CD8-positive, alpha-beta memory T cell (primary cell): ENCODE measurements at places on chromosomes 3 and 15.

DNA sequence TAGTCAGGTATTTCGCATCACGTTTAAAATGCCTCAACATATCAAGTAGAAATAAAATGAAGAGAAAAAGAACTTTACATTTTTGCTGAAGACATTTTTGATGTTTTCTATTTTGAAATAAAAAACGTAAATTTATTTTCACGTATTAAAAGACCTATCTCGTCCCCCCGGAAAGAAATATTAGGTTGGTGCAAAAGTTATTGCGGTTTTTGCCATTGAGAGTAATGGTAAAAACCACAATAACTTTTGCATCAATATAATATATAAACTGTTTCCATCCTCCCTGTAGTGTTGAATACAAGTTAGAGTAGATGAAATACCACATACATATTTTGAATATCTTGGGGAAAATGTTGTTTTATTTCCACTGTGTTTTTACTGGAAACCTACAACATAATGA lies 11.2 kb upstream of the ANO10 start:
- no peak for DNase-seq

DNA sequence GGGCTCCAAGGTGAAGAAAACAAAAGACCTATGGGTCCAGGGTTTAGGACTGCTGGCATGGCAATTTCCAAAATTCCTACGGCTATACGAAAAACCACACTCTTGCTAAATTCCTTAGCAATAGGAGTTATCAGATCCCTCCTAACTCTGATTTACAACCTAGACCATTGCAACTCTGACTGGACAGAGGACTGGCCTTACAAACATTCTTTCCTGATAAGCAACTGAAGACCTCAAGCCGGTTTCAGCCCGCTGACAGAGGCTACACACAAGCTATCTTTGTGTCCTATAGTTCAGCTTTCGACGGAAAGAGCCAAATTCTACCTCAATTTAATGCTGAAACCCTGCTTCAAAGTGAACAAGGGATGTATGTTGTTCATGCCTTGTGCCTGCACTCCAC lies 38.3 kb upstream of the AGBL1 start:
- DNase-seq = no peak

- DNase-seq = no peak
These were observed 63.4 kb upstream of the CSPG4 start for GRCh38 chr15:75776065-75776423.

- no peak for DNase-seq
These were observed 9.1 kb upstream of the HPS3 start for GRCh38 chr3:149120051-149120972.

- no peak for DNase-seq
These were observed 3.5 kb downstream of the BCL2A1 start for GRCh38 chr15:79967298-79968182.

DNA sequence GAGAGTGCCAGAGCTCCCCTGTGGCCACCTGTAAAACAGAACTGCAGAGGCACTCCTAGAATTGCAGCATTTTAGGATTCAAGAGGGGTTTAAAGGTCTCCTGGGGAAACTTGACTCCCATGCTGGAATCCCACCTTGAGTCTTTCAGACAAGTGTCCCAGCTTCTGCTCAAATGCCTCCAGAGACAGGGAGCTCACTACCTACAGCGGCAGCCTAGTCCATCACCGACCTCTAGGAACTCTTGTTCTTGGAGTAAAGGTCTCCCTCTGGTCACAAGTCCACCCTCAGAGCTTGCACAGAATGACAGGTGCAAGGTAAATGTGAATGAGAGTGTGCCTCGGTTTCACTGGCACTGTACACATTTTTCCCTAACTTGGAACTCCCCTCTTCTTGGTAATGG lies 72.0 kb downstream of the NUP210 start:
- no peak for DNase-seq

GRCh38 chr3:158640646-158641045 lies 3.7 kb upstream of the GFM1 start:
- no peak for DNase-seq

DNA sequence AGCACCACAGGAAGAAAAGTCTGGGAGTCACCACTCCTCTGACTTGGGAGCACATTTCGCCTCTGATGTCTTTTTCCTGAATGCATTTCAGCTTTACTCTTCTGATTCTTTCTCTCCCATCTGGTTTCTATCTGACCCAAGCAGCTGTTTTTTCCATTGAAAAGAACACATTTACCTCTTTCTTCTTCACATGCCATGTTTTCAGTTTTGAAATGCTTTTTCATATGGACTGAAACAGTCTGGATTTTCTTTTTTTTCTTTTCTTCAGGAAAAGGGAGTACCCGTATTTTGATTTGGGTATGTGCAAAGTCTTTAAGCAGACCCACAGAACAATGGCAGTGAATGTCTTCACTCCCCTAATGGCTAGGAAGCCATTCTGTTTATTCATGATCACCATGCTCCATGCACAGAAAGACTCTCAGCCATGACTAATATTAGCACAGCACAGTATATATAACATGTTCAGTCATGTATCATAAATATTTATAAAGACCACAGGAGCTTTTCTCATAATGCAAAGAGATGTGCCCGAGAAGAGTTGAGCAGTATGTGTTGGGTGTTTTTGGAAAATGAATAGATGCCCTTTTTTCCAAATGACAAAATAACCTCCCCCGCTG lies 82.7 kb upstream of the LRIG1 start:
- DNase-seq = no peak

DNA sequence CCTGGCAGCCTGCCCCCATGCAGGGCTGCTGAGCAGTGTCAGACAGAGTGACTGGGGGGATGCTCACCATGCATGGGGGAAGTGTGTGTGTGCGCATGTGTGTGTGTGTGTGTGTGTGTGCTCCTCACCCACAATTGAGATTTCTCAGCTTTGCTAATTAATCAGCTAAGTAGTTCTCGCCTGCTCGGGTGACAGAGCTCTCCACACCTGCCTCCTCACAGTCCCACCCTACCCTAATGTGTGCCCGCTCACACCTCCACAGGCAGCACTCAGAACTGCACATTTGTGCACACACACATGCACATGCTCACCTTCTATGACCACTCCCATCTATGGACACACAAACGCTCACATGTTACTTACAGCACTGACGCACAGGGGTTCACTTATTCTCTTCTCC lies 37.3 kb downstream of the CACNA2D2 start:
- no peak for DNase-seq

DNA sequence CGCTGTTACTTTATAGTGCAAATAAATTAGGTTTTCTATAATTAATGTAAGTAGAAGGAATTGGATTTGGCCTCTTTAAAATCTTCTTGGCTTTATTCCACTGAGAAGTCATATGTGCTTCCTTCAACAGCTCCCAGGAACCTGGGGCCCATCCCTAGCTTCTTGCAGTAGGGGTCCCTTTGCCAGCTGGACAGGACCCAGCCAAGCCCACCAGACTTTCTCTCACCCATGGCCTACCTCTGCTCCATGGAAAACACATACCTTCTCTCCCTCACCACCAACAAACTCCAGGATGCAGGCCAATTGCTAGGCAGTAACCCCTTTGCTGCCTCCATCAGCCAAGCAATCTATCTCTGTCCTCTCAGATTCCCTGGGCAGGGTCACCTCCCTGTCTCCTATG lies 84.0 kb downstream of the RSL24D1 start:
- no peak for DNase-seq

- no peak for DNase-seq
These were observed 47.4 kb upstream of the HACD2 start for GRCh38 chr3:123632161-123632655.

DNA sequence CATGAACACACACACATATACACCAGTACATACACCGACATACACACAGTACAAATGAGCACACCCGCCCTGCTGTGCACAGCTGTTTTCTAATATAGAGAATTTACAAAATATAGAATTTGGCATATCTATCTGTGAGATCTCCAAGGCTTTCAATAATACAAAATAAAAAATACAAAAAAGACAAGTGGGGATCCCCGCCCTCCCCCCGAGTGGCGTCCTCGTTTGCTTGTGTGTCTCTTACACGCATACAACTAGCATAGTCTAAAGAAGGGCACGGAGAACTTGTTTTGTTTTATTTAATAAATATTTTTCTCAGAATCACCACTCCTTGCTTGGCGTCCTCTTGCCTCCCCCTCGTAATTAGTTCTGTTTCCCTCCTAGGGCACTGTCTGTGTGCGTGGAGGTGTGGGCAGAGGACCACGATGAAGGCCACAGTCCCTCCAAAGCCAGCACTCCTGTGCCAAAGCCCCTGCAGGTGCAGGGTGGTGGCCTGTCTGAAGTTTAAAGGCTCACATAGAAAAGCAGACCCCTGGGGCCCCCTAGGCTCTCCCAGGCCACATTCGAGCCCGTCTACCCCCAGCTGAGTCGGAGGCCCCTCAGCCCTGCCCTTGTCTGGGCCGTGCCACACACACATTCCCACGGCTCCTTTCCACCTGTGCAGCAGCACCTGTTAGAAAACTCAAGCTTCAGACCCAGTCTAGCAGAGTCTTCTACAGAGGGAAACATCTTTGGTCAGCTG lies 82.1 kb downstream of the SEC22A start:
- no peak for DNase-seq

- DNase-seq = no peak
These were observed 15.7 kb downstream of the UBAP1L start for GRCh38 chr15:65099336-65099735.

GRCh38 chr15:37080261-37080921 lies 20.0 kb downstream of the MEIS2 start:
- DNase-seq = no peak

DNA sequence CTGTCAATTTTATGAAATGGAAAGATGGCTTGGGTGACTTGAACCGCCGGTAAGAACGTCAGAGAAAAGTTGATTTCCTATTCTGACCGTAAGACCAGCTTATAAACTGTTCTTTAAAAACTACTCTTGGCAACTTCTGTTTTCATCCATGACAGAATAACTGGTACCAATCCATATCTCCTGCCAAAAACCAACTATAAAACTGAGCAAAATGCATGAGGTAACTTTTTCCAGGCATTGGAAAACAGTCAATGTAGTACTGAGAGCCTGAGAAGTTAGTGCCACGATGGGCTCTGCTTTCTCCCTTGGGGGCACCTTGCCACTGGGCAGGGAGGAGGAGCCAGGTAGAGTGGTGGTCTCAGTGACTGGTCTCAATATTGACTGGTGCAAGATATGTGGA lies 615.2 kb upstream of the TBL1XR1 start:
- no peak for DNase-seq

DNA sequence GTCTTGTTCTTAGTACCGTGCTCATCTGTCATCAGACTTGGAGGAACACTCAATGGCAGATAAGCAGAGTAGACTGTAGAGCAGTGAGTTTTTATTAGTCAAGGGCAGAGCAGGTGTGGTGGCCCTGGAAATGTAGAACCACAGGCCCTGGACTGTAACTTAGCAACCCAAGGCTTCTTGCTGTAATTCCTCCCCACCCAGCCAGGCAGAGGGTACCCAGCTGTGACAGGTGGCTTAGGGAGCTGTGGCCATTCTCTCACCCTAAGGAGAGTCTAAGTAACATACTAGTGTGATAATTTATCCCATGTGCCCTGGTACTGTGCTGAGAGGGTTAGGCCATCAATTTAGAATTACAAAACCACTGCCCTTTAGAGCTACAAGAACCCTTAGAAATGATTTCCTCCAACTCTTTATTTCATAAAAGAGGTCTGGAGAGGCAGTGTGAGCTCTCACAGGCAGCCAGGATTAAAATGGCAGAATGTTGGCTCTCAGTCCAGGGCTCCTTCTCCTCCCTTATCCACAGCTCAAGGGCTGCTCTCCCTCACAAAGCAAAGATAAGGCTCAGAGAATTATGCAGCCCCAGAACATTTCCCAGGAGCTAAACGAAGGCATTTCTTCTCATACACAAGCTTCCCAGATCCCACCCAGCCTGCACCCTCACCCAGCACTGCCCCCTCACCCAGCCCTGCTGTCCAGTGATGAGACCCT lies 3.0 kb downstream of the POMGNT2 start:
- no peak for DNase-seq

GRCh38 chr15:27845535-27846369 lies 253.4 kb downstream of the OCA2 start:
- DNase-seq = no peak

GRCh38 chr3:178420033-178420432 lies 116.2 kb upstream of the KCNMB2 start:
- DNase-seq = no peak

GRCh38 chr3:117565777-117566176 lies 856.2 kb downstream of the TUSC7 start:
- DNase-seq = no peak

DNA sequence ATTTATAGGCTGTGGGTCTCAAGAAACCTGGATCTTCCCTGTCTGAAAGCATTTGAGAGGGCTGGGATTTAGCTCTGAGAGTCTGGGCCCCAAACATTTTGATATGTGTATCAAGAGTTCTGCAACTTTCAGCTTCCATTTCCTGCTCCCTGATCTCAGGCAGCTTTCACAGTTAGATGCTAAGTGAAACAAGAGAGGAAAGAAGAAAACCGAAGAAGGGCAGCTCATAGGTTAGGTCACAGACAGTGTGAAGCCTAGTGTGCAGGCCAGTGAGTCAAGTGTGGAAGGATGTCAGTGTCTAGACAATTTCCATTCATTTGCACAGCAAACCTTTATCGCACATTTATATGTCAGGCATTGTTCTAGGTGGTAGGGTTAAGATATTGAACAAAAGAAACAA lies 173.6 kb upstream of the PROK2 start:
- no peak for DNase-seq

DNA sequence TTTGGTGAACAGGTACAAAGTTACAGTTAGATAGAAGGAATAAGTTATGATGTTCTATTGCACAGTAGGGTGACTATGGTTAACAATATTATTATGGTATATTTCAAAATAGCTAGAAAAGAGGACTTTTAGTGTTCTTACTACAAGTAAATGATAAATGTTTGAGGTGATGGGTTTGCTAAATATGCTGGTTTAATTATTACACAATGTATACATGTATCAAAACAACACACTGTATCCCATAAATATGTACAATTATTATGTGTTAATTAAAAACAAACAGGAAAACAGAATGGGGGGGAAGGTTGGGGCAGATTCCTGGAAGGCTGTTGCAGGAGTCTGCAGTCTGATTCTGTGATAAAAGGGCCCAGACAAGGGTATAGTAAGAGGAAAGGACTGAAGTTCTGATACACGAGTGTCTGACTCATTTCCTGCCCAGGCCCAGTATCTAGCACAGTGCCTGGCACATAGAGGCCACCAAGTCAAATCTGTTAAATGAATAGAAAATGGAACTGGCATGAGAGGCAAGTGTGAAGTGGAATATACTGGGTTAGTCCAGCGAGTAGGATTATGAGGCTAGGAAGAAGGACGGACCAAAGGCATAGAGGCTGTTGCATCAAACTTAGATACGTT lies 7.2 kb upstream of the ENTPD3 start:
- DNase-seq = no peak
